Lung microvascular endothelial cell (primary cell): ENCODE measurements at places on chromosomes 1 and 21. TPM values are rescaled to one million over a fixed set of nuclear protein-coding genes. Genes with fewer than 3 reads are reported as not detected.

The IL20 gene
- total RNA-seq = not detected in 2 replicates

The PLA2G2C gene
- total RNA-seq = not detected in 2 replicates

The C1orf94 gene
- not detected in 2 replicates for total RNA-seq

The PDC gene
- total RNA-seq = not detected in 2 replicates

The CTSS gene
- total RNA-seq = 31.4 and 38.3 TPM in 2 replicates

The NR0B2 gene
- total RNA-seq = not detected in 2 replicates

The NR5A2 gene
- 3.4 and 7.2 TPM in 2 replicates for total RNA-seq

The LCE2A gene
- total RNA-seq = not detected in 2 replicates

The ARHGEF16 gene
- total RNA-seq = 0.20 and 0.44 TPM in 2 replicates

The OR2L2 gene
- under 0.01 TPM in 1 of 2 replicates, not detected in the other for total RNA-seq

The PHLDA3 gene
- 8.9 and 17.2 TPM in 2 replicates for total RNA-seq

The SLC6A9 gene
- total RNA-seq = under 0.01 and 0.40 TPM in 2 replicates

The ERICH3 gene
- not detected in 2 replicates for total RNA-seq

The FCRL1 gene
- total RNA-seq = not detected in 2 replicates

The PTGFR gene
- total RNA-seq = under 0.01 and 0.22 TPM in 2 replicates

The FAM177B gene
- not detected in 2 replicates for total RNA-seq

The CFAP107 gene
- not detected in 2 replicates for total RNA-seq

The ARMH1 gene
- total RNA-seq = under 0.01 TPM in 1 of 2 replicates, not detected in the other

The FMN2 gene
- not detected in 2 replicates for total RNA-seq

The WNT4 gene
- 0.22 and 0.40 TPM in 2 replicates for total RNA-seq

The CRYAA gene
- not detected in 2 replicates for total RNA-seq

The OLFML3 gene
- total RNA-seq = 5.8 and 8.7 TPM in 2 replicates

The SPOCD1 gene
- 0.99 and 4.6 TPM in 2 replicates for total RNA-seq

The AADACL4 gene
- not detected in 2 replicates for total RNA-seq

The OR2T2 gene
- total RNA-seq = not detected in 2 replicates

The GJA9 gene
- total RNA-seq = not detected in 2 replicates

The ADARB1 gene
- 15.3 and 23.8 TPM in 2 replicates for total RNA-seq

The CLEC20A gene
- total RNA-seq = not detected in 2 replicates

The KIF14 gene
- 1.2 and 3.9 TPM in 2 replicates for total RNA-seq

The CRYBG2 gene
- 0.44 TPM in 1 of 2 replicates, not detected in the other for total RNA-seq

The BSND gene
- not detected in 2 replicates for total RNA-seq

The RHOU gene
- total RNA-seq = 11.3 and 29.8 TPM in 2 replicates

The CLDN17 gene
- not detected in 2 replicates for total RNA-seq

The CYP4X1 gene
- total RNA-seq = 0.87 and 5.0 TPM in 2 replicates

The SIK1 gene
- 0.65 and 4.0 TPM in 2 replicates for total RNA-seq

The CFHR1 gene
- not detected in 2 replicates for total RNA-seq

The DDAH1 gene
- total RNA-seq = 31.8 and 57.9 TPM in 2 replicates

The ZBTB8A gene
- 5.7 and 8.9 TPM in 2 replicates for total RNA-seq

The B3GALT2 gene
- 3.7 and 5.0 TPM in 2 replicates for total RNA-seq

The RC3H1 gene
- total RNA-seq = 8.9 and 12.5 TPM in 2 replicates

The DIP2A gene
- total RNA-seq = 18.1 and 29.8 TPM in 2 replicates
